ENCODE measurements at places on chromosomes 4 and X.
A peak's percentile ranks its signal among the peaks of the same experiment; 100 is the strongest.

DNA sequence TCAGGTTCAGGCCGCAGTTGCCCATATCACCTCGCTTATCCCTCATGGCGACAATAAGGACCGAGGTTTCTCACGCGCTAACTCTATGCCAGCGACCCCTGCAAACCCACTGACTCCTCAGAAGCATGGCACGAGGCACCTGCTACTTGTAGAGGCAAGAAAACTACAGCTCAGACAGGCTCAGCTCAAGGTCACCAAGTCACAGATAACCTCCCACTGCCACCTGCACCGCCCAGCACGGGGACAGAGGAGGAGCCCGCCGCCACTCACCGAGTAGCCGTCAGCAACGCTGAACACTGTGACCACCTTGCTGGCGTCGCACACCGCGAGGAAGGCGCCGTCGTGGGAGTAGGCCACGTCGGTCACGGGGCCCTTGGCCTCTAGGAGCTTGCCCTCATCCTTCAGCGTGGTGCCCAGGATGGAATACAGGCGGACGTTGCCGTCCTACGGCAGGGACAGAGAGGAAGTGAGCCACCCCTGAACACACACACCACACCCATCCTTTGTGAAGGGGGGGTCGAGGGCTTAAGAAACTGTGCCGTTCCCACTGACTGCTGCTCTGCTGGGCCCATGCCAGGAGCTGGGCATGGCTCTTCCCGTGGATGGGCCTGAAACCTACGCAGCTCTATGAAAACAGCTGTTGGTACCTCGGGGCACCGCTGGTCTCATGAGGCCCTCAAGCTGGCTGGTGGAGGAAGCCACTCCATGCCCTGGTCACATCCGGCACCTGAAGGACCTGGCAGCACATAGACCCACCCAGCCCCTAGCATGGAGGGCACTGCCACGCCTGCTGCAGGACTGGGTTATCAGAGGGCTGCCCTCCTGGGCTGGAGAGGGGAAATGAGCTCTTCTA, 38.9 kb downstream of the WDR1 start:
- DNase-seq = peak; percentile 81

- DNase-seq = no peak
These were observed 206.8 kb downstream of the CHRDL1 start for GRCh38 chrX:110588853-110589252.

DNA sequence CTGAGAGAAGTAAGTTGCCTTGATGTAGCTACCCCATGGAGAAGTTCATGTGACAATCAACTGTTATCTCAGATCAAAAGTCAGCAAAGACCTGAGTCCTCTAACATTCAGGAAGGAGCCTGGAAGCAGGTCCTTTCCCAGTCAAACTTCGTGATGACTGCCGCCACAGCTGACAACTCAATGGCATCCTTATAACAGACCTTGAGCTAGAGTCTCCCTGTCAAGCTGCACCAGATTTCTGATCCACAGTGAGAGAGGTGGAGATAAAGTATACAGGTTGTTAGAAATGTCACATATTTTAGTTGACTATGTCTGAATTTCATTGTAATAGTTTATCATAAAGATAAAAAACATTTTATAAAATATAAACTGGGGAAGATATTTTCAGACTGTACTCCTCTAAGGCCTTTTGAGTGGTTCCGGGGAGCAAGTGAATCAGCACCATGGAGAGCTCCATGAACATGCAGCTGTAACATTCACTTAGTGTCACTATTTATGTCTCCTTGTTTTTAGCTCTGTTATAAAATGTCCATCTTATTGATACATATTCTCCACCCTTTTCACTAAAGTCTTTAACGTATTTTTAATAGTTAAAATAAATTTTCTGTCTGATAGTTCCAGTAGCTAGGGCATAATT, 1653.5 kb upstream of the AGA start:
- DNase-seq = no peak

- DNase-seq = no peak
These were observed 140.7 kb downstream of the RPS6KA6 start for GRCh38 chrX:84047339-84047738.

GRCh38 chrX:124086411-124086810, 124.9 kb downstream of the STAG2 start:
- no peak for DNase-seq

DNA sequence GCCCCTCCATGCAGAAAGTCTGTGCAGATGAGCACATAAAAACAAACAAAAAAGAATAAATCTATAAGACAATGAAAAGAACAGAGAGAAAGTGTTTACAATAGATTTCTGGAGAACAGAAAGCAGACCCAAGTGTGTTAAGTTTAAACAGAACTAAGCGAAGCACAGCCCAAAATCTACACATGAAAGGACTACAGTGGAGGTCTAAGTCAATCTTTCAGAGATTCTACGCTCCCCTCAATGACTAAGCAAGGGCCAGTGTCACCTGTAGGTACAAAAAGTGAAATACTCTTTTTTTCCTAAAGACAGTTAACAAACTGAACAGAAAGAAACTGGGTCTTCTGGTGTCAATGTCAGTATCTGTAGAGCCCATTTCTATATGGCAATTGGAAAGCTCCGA, 18.2 kb downstream of the CLOCK start:
- DNase-seq = no peak

DNA sequence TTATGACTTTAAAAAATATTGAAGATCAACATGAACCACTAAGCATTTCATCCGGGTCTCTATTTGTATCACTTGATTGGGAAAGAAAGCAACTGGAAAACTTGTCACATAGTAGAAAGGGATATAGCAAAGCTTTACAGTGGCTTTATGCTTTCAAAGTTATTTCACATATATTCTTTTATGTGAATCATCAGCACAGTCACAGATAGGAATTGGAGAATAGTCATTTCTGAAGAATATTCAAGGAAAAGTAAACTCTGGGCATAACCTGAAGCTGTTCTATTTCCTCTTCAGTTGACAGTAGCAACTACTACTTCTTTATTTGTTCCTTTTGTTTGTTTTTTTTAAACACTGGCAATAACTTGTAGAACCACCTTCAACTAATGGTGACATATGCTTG, 50.5 kb downstream of the MND1 start:
- no peak for DNase-seq

- DNase-seq = peak; percentile 47
These were observed 1.2 kb downstream of the HHIP start for GRCh38 chr4:144647095-144647561.

GRCh38 chr4:88008743-88009171, 1.3 kb downstream of the PKD2 start:
- peak; percentile 24 for DNase-seq

DNA sequence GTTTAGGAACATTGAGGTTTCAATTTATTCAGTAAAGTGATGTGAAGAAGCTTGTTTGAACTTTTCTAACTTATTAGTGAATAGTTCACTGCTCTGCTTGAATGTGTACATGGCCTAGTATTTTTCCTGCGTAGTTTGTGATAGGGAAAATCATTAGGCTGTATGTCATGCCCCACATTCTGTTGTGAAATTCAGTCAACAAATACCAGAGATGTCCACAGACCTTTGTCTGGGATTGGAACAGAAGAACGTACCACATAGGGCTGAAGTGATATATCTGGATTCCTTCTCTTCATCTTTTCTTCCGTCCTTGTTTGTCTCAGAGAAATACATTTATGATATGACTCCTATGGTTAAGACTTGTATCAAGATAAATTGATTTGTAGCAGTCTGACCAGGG, 88.8 kb upstream of the PLS3 start:
- no peak for DNase-seq

GRCh38 chrX:54824722-54825121, 17.2 kb downstream of the MAGED2 start:
- DNase-seq = no peak

GRCh38 chr4:13522282-13523104, 21.8 kb downstream of the NKX3-2 start:
- no peak for DNase-seq

DNA sequence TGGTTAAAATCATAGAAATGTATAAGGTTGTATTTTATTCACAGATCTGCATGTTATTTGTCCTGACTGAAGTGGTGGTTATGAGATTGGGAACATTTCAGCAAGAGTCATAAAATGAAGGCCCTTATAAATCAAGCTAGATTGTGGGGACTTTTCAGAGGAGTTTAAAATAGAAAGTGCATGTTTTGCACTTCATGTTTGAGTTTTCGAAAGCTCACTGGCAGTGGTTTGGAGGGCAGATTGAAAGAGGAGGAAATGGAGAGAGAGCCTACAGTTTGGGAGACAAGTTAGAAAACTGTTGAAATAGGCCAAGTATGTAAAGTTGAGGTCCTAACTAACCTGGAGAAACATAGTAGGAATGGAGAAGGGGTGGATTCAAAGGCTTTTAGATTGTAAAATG, 124.9 kb downstream of the KDM6A start:
- no peak for DNase-seq

GRCh38 chr4:113179091-113179490, 129.6 kb downstream of the ANK2 start:
- no peak for DNase-seq

GRCh38 chr4:96593422-96593821, 753.5 kb downstream of the PDHA2 start:
- DNase-seq = no peak

GRCh38 chrX:50281253-50281652, 76.7 kb downstream of the CCNB3 start:
- no peak for DNase-seq

- DNase-seq = no peak
These were observed 17.1 kb downstream of the RPS6KA6 start for GRCh38 chrX:84170931-84171330.

GRCh38 chrX:45771114-45771513, 570.4 kb upstream of the DIPK2B start:
- no peak for DNase-seq

DNA sequence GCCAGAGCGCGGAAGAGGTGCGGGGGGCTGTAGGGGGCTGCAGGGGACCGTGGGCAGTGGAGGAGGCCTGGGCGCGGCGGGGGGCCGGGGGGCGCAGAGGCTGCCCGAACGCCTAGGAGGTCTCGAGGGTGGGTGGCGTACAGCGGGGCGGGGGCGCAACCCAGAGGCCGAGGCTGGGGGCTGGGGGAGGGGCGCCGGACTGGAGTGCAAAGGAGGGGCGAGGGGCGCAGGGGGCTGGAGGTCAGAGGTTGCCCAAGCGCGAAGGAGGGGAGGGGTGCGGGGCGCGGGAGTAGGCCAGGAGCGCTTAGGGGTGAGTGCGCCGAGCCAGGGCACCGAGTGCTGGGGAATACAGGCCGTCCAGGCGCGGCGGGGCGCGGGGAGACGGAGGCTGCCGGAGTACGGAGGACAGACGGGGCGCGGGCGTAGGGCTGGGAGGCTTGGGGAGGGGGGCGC, 255 bp downstream of the GYG2 start:
- no peak for DNase-seq

GRCh38 chr4:153464068-153464467, 2.1 kb upstream of the TMEM131L start:
- no peak for DNase-seq

GRCh38 chrX:147838465-147839131, 73.1 kb upstream of the FMR1 start:
- peak; percentile 1 for DNase-seq

GRCh38 chrX:44239036-44239435, 104.4 kb downstream of the EFHC2 start:
- DNase-seq = no peak

- DNase-seq = no peak
These were observed 1.1 kb downstream of the UBE2D3 start for GRCh38 chr4:102826105-102826889.

- no peak for DNase-seq
These were observed 212.5 kb upstream of the PSAPL1 start for GRCh38 chr4:7647186-7647585.

- DNase-seq = peak; percentile 48
These were observed 31.6 kb downstream of the MTHFD2L start for GRCh38 chr4:74189331-74190043.

DNA sequence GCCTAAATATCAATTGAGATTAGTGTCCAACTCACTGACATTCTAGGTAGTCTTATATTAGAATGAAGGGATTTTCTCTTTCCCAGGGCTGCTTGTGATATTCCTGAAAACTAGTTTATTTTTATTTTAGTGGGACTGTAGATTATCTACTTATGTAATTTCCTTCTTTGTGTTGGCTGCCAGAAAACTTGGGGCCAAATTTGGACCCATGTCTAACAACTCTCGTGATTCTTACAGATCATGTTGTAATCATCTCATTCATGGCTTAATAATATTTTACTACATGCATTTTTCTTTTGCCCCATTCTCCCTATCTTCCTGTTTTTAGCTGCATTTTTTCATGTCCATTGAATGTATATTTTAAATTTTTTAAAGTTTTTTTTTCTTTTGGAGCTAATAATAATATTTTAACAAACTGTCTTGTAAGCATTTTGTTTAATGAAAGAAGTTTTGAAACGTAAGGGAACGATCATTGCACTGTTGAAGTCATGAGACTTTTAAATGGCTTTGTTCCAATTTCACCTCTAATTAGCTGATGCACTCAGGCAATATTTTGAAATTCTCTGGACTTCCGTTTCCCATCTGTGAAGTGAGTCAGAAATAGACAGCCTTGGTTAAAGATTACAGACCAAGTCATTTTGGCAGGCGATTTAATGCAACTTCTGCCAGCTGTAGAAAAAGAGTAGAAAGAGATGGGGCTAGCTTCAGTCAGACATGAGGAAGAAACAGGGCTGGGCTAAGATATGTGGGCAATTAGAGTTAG, 14.3 kb upstream of the TDO2 start:
- no peak for DNase-seq

DNA sequence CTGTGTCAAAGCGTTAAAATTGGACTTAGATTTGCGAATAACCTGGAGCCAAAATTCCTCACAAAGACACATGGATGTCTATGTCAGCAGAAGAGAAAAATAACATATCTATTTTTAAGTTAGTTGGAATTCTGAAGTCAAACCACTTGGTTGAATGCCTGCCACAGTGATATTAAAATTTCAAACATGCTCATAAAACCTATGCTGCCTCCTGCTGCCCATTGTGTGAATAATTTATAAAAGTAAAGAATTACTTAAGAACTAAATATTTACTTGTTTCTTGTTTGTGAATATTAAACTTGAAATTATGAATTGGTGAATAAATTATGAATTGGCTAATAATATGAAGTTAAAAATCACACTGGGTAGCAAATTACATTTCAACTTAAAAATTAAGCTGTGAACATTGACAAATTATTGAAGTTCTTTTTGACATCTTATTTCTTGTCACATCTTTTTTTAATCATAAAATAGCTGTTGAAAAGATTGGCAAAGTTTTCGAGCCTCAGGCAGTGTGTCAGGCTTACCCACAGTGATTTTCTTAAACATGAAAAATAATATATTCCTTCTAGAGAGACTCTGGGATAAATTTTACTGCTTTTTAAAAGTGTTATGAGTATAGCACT, 35.4 kb downstream of the FABP2 start:
- peak; percentile 70 for DNase-seq

DNA sequence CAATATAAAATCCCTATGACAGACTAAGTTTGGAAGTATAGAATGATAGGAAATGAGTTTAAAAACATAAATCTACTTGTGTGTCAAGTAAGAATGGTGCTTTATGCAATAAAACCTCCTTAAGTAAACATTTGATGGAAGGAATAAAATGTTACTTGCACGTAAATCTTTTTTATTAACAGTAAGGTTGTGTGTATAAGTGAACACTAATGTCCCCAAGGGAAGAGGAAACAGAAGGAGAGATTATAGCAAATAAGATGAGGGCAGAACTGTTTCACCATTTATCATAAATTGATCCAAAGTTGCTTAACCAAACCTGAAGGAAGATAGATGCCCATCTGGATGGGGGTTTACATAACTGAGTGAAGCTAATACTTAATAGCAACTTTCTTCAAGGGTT, 86.8 kb downstream of the FRMPD4 start:
- DNase-seq = no peak

Measured in kidney capillary endothelial cell (primary cell).